Activated CD4-positive, alpha-beta T cell treated with anti-CD3 and anti-CD28 coated beads, Interleukin-2, amount 10 ng/mL, durations not matched to agents 7 days and 5 days (primary cell): ENCODE measurements at places on chromosomes 7 and 10. TPM values are rescaled to one million over a fixed set of nuclear protein-coding genes. Genes with fewer than 3 reads are reported as not detected.

GRCh38 chr10:89347701-89348457 lies 20.1 kb downstream of the IFIT3 start:
- DNase-seq = no peak

GRCh38 chr7:20176578-20177242 lies 40.5 kb downstream of the MACC1 start:
- DNase-seq = no peak

- DNase-seq = no peak
Measured at GRCh38 chr7:55253188-55253587, 111.9 kb upstream of the LANCL2 start.

DNA sequence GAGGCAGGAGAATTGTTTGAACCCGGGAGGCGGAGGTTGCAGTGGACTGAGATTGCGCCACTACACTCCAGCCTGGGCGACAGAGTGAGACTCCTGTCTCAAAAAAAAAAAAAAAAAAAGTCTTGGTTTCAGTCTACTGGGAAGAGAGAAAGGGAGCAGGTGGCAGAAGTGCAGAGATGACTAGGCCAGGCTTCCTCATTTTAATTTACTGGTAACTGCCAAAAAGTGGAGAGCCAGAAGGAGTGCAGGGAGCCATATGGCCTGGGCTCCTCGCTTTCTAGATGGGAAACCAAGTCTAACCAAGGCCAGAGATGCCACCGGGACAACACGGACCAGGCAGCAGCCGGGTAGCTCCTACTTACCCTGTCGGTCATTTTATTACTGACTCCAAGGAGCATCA lies 12.2 kb downstream of the SEPHS1 start:
- no peak for DNase-seq

- DNase-seq = no peak
Measured at GRCh38 chr7:46157404-46157803, 236.3 kb upstream of the IGFBP3 start.

GRCh38 chr10:15196021-15196834 lies 27.7 kb upstream of the NMT2 start:
- DNase-seq = no peak

DNA sequence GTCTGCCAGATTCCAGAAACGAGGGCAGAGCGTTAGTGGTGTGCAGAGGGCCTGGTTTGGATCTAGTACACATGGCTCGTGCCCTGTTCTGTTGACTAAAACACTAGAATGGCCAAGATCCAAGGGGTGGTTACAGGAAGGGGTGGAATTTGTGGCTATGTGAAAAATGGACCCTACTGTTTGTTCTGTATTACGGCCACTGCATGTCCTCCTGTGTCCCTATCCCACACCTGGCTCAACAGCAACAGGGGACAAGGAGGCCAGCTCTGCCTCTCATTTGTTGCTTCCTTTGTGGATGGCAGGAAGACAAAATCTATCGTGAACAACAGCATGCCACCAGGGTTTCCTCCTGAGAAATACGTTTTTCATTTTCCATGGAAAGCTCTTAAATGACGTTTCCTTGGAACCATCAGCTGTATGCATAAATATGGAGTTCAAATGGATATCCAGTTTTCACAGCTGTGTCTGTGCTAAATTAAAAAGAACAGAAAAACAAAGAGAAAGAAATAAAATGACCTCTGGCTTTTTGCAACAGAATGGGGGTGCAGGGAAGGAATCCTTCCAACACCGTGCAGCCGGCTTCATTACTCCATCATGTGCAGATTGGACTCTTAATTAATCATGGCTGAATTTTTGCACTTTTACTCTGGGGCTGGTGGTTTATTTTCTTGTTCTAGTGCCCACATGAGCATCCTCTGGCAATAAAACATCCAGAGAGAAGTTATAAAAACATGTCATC lies 318.9 kb downstream of the CXCL12 start:
- DNase-seq = no peak

GRCh38 chr10:95792874-95793285 lies 36.9 kb downstream of the ENTPD1 start:
- DNase-seq = no peak

- DNase-seq = no peak
Measured at GRCh38 chr10:123382491-123382890, 228.3 kb downstream of the BUB3 start.

- no peak for DNase-seq
Measured at GRCh38 chr10:110150981-110151380, 56.4 kb upstream of the MXI1 start.

DNA sequence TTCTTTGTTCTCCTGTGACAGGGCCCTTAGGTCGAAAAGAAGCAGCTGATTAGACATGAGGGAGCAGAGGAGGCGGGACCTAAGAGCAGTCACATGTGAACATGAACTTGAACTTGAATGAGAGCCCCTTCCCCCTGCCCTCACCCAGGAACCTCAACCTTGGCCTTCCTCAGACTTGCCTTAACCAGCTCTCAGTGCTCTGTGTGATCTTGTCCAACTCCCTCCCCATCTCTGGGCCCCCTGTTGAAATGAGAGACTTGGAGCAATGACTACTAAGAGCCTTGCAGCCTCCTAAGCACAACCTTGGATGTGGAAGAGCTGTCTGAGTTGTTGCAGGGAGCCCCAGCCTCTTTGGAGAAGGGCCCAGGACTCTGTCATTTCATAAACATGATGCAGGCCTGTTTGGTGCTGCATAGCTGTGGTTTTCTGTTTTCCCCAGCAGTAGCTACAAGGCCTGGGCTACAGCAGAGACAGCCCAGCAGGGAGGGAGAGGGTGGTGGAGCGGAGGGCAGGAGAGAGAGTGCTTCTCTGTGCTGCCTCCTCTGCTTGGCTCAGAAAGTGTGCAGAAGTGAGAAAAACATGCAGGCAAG lies 123.9 kb upstream of the ZMIZ1 start:
- no peak for DNase-seq

The TCF7L2 gene
- total RNA-seq = 0.81 TPM

The GDF2 gene
- not detected for total RNA-seq

The WBP1L gene
- total RNA-seq = 31.4 TPM

The MAP3K8 gene
- total RNA-seq = 12.6 TPM

The AHCYL2 gene
- 11.4 TPM for total RNA-seq

The FEZF1 gene
- total RNA-seq = not detected
